ENCODE measurements at places on chromosomes 11 and 22.

- no peak for DNase-seq
Measured at GRCh38 chr22:49715450-49715849, 112.2 kb downstream of the BRD1 start.

DNA sequence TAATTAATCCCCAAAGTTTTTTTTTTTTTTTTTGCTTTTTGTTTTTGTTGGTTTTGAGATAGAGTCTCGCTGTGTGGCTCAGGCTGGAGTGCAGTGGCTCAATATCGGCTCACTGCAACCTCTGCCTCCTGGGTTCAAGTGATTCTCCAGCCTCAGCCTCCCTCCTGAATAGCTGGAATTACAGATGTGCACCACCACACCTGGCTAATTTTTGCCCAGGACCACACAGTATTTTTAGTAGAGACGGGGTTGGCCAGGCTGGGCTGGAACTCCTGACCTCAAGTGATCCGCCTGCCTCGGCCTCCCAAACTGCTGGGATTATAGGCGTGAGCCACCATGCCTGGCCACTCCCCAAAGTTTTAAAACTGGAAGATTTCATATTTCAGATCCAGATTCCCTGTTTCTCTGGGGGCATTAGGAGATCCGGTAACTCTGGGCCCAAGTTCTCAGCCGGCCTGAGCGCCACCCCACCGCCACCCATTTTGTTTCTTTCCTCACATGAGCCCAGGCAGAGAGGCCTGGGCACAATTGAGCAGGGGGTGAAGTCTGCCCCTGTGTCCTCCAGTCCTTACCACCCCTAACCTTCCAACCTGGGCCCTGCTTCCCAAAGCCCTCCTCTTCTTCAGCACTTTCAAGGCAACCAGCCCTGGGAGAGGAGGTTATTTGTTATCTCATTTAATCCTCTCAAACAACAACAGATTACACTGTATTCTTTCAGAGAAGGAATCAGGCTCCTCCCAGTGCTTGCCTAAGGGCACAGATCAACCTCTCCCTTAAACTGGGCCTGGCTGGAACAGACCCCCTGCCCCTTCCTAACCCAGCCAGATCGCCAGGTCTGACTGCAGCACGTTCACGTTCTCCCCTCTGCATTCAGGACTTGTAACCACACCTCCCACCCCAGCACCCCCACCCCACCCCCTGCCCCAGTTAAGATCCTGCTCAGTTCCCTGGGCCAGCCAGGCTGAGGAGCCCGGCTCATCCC lies 1.9 kb upstream of the CSNK1E start:
- DNase-seq: no peak

GRCh38 chr22:46996595-46997310 lies 234.3 kb downstream of the TBC1D22A start:
- DNase-seq: peak; percentile 23

GRCh38 chr11:67055812-67056211 lies 835 bp upstream of the RHOD start:
- peak; percentile 36 for DNase-seq

- DNase-seq: no peak
Measured at GRCh38 chr22:46507451-46508425, 29.7 kb downstream of the CELSR1 start.

DNA sequence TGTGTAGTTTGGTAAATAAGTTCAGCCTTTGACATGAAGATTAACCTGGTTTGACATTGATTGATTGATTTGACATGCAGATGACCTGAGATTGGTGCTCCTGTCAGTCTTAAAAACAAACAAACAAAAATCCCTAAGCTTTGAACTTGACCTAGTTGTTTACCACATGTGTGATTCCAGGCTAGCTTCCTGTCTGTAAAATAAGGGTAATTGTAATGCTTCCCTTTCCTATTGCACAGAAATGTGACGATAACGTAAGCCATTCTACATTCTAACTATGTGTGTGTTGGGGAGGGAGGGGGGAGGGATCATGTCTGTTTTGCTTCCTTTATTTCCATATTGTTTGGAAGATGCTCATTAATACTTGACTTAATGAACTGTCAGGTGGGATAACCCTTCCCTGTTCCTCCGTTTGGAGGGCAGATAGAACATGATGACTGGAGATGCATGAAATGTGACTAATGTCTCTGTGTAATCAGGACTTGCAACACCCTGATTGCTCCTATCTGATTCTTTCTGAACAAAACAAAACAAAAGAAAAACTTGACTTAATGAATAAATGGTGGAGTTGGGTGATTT lies 106.1 kb upstream of the CLMP start:
- peak; percentile 53 for DNase-seq

- peak; percentile 71 for DNase-seq
Measured at GRCh38 chr22:38315823-38316363, 1.3 kb downstream of the CSNK1E start.

DNA sequence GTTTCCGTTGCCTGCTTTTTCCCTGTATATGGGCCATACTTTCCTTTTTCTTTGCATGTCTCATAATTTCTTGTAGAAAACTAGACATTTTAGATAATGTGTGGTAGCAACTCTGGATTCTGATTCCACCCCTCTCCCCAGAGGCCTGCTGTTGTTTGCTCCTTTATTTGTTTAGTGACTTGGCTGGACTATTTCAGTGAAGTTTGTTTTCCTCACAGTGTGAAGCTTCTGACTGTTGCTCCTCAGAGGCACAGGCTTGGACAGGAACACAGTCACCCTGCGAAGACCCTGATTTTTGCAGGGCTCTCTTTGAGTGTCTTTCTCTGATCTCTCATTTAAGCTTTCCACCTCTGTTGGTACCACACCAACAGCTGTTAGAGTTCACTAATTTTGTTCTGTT lies 72.5 kb downstream of the SWAP70 start:
- DNase-seq: no peak

DNA sequence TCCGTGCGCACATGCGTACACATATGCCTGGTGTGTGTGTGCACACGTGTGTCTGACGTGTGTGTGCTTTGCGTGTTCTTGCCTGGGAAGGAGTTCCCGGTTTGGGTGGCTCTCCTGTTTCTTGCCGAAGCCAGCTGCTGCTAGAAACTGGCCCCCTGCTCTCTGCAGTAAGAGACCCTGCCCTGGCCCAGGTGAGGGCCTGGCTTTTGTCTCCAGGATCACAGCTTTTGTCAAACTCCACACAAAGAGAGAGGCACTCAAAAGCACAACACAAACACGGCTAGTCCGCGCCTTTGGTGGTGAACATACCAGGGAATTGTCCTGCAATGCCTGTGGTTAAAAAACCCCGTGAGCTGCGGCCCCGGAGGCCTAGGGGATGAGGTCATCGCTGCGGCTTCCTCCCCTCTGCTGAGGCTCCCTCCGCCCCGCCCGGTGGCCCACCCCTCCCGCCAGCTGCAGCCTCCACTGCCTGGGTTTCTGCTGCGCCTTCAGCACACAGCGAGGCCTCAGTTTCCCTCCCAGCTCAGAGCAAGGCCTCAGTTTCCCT lies 88.9 kb downstream of the KCNQ1 start:
- DNase-seq: no peak

- no peak for DNase-seq
Measured at GRCh38 chr11:104061853-104062521, 25.5 kb downstream of the DDI1 start.

- DNase-seq: no peak
Measured at GRCh38 chr22:37309211-37310074, 27.1 kb downstream of the CYTH4 start.

DNA sequence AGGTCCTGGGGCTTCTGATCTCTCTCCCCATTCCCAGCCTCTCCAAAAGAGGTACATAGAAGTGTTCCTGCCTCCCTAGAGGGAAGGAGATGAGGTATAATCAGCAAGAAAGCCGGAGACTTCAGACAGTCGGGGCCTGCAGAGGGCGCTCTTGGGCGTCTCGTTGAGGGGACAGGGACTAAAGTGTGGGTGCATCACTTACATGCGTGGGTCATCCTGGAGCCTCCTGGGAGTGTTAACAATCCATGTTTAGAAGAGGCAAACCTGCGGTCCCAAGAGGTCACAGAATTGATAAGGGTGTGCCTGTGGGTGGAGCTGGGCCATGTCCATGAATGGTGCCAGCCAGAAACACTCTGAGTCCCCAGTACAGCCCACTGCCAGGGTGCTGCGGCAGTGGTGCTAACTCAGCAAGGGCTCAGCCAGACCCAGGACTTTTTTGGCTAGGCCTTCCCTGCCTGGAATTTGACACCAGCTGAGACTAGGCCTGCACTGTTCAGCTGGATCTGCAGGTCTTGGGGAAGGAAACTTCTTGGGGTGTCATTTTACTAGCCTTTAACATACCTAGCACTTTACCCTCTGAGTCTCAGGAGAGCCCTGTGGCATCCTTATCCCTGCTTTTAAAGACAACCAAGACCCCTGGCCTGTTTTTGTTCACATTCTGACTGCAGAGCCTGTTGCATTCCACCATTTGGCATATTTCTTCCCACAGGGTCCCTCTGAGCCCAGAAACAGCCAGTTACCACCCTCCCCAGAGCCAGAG lies 5.5 kb downstream of the YDJC start:
- peak; percentile 48 for DNase-seq

DNA sequence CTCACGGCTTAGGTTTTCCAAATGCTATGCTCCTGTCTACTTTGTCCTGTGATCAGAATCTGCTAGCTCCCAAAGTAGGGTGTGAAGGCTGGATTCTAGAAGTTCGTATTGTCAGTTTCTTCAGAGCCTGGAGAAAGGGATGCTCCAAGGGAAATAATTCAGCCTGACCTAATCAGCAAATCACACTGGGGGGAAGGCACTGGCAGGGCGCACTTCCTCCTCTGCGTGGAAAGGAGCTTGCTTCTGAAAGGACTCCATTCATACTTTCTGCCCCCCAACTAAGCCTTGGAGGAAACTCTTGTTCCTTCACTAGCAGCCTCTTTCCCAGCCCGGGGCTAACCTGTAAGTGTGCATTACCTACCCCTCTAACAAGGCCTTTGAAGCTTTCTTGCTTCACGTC lies 165.9 kb downstream of the NAV2 start:
- DNase-seq: no peak

GRCh38 chr11:63910675-63911074 lies 6.3 kb downstream of the RCOR2 start:
- DNase-seq: no peak

DNA sequence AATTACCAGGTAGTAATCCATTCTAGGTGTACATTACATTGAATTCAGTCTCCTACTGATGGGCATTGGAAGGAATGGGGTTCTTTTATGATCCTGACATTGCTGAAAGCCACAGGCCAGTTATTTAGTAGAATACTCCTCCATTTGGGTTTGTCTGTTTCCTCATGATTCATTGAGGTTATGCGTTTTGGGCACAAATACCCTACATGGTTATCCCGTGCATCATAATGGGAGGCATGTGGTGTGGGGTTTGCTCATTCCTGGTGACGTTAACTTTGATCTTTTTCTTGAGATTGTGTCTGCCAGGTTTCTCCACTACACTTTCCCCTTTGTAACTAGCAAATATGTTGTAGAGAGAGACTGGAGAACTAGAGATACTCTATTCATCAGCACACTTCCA lies 5.5 kb downstream of the FOLR3 start:
- no peak for DNase-seq

DNA sequence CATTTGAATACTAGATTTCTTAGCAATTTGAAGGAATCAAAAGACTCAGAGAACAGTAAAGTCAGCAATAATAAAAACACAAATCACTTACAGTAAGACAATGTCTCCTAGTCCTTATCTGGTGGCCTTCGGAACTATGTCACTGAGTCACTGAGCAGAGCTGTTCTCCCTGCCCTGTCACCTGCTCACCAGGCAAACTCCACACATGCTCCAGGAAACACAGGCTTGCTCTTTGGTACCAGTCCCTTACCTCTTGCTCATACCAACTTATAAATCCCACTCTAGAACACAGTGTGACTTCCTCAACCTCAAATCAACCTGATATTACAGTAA lies 81.1 kb upstream of the CHRM4 start:
- no peak for DNase-seq

DNA sequence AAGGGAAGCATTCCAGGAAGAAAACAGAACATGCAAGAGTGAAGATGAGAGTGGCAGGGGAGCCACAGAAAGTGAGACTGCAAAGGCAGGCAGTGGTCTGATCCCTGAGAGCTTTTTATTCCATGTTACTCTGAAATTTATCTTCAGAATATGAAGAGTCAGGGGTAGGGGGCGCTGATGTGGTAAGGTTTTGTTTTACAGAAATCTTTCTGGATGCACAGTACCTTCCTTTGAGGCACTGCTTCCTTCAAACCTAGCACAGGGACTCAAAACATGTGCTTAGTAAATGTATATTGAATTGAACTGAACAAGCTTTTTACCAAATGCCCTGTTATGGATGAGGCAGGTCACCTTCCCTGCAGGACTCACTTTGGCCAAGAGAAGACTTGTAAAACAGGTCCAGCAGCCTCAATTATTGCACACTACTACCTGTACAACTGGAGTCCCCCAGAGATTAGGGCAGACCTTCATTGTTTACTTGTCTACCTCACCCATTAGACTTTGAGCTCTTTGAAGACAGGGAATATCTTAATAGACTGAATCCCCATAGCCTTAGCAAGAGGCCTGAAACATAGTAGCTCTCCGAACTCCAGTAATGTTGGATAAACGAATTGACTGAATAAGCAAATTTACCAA lies 2.2 kb downstream of the PAK1 start:
- peak; percentile 70 for DNase-seq

DNA sequence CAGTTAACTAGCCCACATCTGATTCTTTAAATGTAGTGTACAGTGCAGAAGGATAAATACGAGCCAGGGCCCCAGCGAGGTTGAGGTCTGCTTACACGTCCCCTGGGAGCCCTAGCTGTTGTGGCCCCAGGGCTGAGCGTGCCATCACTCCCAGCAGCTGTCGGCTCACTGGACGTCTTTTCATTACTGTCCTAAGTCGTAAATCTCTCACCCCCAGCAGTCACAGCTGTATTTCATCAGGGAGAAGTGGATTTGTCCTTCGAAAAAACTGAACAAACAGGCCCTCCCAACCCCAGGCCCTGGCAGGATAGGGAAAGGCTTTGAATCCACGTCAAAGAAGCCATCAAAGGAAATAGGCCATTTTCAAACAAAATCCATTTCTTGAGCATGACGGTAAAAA lies 110.4 kb upstream of the CSNK2A3 start:
- DNase-seq: peak; percentile 97

DNA sequence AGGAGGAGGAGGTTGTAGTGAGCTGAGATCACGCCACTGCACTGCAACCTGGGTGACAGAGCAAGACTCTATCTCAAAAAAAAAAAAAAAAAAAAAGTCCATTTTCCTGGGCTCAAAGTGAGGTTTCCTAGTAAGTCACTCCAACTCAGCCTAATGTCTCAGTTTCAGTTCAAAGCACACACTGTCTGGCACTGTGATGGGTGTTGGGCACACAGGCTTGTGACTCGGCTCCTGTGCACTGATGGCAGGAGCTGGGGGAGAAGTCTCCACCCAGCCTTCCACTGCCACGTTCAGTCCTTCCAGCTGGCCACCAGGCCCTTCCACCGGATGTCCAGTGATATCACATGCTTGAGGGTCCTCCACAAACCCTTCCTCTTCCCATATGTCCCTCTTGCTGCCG lies 186.0 kb downstream of the CEP164 start:
- DNase-seq: no peak

Data from NCI-H69 (cell line).